AG04449 (cell line): ENCODE measurements at places on chromosomes 2 and 18.

- DNase-seq, result no peak
Measured at GRCh38 chr2:173607606-173608311, 253.1 kb downstream of the CDCA7 start.

DNA sequence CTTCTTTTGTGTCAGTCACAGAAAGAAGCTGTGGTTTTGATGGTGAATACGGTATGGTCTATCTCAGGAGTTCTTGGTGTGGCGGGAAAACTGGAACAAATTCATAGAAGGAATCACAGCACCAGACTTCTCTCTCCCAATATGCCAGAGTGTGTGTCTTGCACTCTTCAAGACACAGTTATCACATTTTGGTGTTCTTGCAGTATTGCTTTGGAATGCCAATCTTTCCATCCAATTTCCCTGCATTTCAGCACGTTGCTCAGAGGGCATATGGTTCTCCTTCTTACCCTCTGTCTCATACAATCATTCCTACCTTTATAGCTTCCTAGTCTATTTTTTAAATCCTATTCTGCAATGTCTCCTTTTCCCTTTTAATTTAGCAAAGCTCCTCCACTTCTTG lies 216.3 kb downstream of the TMEM182 start:
- no peak for DNase-seq

- DNase-seq, result no peak
Measured at GRCh38 chr2:147665105-147665504, 179.7 kb upstream of the ACVR2A start.

DNA sequence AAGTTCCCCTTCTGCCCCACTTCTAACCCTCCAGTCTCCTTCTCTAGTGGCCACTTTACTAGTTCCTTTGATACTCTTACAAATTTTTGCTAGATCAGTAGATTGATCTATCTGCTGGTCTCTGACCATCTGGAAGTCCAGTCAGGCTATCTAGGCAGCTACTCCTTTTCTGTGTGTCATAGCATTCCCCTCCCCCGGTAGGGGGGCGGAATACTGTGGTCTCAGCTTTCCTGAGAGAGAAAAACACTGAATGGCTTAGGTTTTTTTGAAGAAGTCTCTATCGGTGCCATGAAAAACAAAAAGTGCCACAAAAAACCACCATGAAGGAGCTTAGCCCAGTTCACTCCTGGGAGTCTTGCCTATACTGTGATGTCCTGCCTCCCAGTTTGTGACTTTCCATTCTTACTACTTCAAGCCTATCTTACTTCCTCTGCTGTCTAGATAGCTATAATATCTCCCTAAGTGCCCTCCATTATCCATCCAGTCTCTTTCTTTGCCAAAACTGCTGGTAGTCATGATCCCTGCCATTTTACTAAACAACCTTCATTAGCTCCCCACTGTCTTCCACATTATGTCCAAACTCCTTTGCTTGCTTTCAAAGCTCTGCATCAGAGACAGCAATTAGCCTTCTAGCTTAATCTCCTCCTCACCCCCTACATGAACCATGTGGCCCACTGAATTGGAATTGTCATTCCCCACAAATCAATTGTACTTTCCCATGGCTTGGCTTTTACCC lies 29.9 kb downstream of the TPGS2 start:
- DNase-seq, result no peak

GRCh38 chr18:70151614-70152013 lies 53.9 kb downstream of the RTTN start:
- DNase-seq, result no peak

DNA sequence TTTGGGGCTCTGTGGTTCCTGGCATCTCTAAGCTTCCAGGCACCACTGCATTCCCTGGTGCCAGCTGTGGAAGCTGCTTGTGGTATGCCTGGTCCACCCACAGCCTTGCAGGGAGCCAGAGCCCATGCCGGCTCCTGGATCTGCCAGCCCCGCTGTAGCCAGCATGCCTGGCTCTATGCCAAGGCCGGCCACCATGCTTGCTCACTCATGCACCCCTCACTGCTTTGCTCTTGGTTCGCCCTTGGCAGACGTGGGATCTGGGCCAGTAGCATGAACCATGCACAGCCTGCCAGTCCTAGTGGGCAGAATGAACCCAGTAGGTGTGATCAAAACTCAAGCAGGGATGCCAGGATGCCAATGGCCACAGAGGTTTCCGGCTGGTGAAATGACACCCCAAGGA lies 634.2 kb upstream of the TMEFF2 start:
- DNase-seq, result no peak

- DNase-seq, result no peak
Measured at GRCh38 chr2:127176371-127177311, 43.5 kb downstream of the CYP27C1 start.

DNA sequence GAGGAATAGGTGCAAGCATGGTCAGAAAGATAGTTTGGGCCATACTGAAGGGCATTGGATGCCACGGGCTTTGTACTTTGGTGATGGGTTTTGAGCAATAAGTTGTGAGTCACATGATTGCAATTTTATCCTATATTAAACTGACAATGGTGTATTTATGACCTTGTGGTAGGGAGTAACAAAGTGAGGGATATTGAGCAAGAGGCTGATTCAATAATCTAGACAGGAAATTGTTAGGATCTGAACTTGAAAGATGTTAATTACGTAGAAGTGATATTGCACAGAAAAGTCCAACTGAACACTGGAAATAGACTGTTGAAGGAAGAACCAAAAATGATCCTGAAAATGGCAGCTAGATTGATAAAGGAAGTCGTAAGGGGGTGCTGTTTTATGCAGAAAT lies 46.6 kb upstream of the TCF4 start:
- DNase-seq, result peak; percentile 69

DNA sequence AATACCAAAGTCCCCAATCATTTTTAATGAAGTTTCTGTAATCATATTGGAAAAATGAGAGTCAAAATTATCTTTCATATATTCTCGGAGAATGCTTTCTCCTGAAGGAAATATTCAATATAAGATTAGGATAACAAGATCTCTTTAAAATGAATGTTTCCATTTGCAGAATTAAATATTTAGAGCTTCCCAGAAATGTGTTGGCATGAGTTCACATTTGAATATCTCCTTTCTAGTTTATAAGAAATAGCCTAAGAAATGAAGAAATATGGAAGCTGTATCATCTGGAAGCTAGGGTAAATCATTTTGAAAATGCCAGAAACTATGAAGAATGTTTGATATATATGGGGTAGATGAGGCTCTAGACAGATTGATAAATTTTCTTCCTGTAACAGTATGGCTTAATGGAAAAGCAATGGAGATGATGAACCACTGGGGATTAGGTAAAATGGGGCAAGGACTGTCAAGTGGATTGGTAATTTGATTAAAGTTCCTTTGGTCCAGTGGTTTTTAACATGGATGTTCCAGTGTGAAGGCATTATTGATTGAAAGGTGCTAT lies 184.6 kb upstream of the ZNF804A start:
- DNase-seq, result no peak

- no peak for DNase-seq
Measured at GRCh38 chr2:159936471-159936870, 125.9 kb downstream of the PLA2R1 start.

DNA sequence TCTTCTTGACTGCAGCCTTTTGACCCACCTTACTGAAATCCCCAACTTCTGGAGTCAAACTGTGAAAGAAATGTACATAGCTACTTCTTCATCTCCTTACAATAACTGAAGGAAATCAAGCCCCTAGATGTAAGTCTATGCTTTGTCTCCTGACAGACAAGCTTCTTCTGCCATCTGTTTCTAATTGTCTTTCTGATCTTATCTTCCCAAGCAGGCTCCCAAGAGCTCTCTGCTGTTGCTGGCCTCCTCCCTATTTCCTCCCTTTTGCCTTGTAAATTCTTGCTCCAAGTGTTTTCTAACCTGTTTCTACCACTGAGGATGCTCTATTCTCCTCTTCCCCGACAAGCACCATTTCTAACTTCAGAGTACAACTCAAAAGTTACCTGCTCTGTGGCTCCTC lies 77.4 kb upstream of the OSR1 start:
- DNase-seq, result no peak

DNA sequence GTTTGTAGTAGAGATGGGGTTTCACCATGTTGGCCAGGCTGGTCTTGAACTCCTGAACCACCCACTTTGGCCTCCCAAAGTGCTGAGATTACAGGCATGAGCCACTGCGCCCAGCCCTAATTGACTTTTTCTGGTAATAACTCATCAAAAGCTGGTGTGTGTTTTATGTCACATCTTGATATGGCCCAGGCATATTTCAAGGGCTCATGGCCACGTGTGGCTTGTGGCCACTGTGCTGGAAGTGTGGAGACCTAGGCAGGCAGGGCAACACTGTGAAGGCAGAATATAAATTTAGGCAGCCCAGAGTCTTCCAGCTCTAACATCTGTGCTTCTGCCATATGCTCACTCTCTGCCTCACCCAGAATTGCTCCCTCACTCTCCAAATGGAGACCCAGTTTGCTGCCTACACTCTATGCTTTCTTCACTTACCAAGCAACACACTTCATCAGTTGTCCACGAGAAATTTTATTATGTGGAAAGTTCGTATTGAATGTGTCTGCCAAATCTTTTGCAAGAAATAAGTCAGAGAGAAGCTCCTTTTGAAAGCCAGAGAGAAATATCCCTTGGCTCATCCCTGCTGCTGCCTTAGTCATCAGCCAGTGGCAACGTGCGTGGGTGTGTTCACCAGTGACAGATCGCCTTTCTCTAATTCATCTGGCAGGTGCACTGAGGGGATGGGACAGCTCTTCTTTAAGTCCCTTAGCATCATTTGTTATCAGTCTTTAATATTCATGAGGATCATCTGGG lies 129.4 kb upstream of the CXCR4 start:
- DNase-seq, result no peak

- DNase-seq, result peak; percentile 70
Measured at GRCh38 chr2:207330912-207331311, 165.2 kb upstream of the KLF7 start.

GRCh38 chr18:70582981-70583380 lies 294.1 kb downstream of the SOCS6 start:
- DNase-seq, result no peak

GRCh38 chr2:129768036-129768386 lies 211.5 kb upstream of the RAB6C start:
- no peak for DNase-seq

GRCh38 chr2:230794497-230794896 lies 70.2 kb upstream of the ITM2C start:
- no peak for DNase-seq

DNA sequence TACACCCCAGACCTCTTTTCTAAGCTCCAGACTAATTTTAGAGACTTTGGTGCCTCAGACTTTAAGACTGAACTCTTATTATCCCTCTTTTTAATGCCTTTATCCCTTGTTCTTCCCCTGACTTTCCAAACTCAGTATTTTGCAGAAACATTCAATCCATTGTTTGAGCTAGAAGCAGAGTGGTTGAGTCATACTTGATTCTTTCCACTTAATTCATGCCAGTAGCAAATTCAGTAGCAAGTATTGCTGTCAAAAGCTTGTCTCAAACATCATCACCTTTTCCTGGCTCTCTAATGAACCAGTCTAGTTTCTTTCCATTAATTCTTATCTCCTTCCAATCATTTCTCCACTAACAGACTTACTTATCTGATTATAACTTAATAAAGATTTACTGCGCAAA lies 699.7 kb upstream of the ZNF804A start:
- no peak for DNase-seq

- no peak for DNase-seq
Measured at GRCh38 chr2:160308476-160308875, 108.4 kb upstream of the ITGB6 start.
